ENCODE measurements at places on chromosomes 4 and X. TPM values are rescaled to one million over a fixed set of nuclear protein-coding genes. Genes with fewer than 3 reads are reported as not detected.

GRCh38 chr4:157804986-157805385 is 367.8 kb downstream of the GASK1B start:
- no peak for DNase-seq

DNA sequence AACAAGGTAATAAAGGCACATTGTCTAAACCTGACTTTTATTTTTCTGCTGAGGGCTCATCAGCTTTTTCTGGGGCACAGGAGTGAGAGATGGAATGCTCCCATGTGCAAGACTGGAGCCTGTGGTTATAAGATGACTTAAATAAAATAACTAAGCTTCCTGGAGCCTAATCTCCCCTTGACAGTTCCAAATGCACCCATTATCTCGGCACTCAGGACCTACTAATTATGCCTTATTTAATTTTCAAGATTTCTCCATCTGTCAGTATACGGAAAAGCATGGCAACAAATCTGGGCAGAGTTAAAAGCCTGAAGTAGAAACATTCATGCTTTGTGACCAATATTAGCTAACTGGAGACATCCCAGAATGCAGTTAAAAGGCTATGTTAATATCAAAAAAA is 416.7 kb upstream of the TEX13C start:
- DNase-seq, result no peak

Gene FTSJ1
- 18.4 TPM for total RNA-seq

Gene ITIH6
- 0.10 TPM for total RNA-seq

DNA sequence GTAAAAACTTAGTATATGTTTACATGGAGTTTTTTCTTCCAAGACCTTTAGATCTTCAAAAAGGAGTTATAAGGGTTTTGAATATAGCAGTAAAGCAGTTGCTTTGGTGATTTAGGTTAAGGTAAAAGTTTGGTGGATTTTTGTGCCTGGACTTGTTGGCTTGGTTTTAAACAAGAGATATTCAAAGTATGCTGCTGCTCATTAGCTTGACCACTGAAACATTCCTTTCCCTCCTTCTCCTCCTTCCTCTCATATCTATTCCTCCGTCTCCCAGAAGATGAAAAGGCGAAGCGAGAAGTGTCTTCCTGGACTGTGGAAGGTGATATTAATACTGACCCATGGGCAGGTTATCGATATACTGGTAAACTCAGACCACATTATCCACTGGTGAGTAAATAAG is 38.4 kb downstream of the METAP1 start:
- DNase-seq, result no peak

GRCh38 chrX:19852014-19853005 is 35.1 kb downstream of the SH3KBP1 start:
- DNase-seq, result no peak

GRCh38 chr4:147844781-147845180 is 112.9 kb downstream of the ARHGAP10 start:
- DNase-seq, result no peak

GRCh38 chr4:89837385-89837992 is 528 bp upstream of the SNCA start:
- no peak for DNase-seq

- DNase-seq, result no peak
These were observed 33.2 kb downstream of the STAG2 start for GRCh38 chrX:123994730-123995129.

Gene SLC25A53
- total RNA-seq, result 12.7 TPM

Gene TCEAL1
- total RNA-seq, result 21.2 TPM

Gene GLRB
- 2.4 TPM for total RNA-seq

- no peak for DNase-seq
These were observed 472.4 kb upstream of the NWD2 start for GRCh38 chr4:36772154-36772516.

Data from skin of body (tissue), 3 donors.